Erythroblast (primary cell): ENCODE measurements at places on chromosomes 2 and 18.
A peak's percentile ranks its signal among the peaks of the same experiment; 100 is the strongest.

DNA sequence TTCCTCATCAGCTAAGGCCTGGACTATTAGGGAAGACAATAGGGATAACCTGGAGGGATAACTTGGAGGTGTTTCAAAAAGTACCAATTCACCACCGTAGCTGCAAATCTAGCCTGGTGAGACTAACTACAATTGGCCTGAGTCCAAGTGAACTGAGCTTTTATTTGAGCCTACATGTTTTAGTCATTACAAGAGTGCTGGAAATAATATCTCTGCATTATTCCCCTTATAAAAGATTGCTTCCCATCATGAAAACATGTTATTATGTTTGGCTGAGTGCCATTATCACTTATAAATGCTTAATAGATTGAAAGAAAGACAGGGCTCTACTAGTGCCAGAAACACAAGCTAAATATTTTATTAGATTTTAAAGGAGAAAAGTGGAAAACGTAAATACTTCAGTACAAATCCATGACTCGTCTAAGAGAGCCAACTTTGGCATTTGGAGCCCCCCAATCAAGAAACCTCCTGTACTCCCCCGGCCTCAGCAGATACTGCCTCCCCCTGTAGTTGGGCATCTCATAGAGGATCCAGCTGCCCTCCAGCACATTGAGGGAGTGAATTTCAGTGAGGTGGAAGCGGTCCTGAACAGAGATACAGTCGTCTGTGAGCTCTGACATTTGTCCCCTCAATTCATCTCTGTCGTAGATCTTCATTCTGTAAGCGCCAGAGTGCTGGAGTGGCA, 3.6 kb downstream of the CRYGB start:
- DNase-seq, result no peak

DNA sequence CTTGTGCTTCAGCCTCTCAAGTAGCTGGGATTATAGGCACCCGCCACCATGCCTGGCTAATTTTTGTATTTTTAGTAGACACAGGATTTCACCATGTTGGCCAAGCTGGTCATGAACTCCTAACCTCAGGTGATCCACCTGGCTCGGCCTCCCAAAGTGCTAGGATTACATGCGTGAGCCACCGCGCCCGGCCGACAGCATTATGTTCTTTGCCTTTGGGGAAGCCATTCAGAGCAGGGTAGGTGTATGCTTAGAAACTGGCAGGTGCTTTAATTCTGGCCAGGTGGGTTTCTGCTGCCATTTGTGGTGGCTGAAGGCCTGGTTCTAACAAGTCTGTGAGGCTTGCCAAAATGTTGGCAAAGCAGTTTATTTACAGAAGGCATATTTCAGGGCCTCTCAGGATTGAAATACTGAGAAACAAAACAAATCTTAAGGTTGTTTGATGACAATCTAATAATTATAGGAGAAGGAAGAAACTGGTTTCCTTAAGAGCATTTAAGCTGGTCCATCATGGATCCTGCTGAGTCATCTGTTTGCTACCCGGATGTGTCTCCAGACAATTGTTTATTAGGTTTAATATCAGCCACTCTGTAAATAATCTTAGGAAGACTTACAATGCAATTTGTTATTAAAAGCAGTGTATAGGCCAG, 16.0 kb downstream of the SLC20A1 start:
- peak; percentile 29 for DNase-seq

DNA sequence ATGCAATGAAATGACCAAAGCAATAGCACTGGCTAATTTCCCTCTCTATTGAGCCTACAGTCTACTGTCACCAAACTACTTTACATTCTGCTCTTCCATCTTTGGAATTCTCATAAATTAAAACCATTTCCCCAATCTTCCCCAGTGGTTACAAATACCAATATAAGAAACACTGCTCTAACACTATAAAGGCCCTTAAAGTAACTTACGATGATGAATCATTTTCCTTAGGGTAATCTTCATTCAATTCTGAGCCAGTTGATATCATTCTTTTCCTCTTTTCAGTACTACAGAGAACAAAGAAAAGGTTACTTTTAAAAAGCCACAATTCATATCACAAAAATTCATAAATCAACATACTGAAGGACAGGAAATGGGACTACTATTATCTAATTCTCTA, 22.1 kb downstream of the USP37 start:
- DNase-seq, result no peak

GRCh38 chr18:58161659-58162058, 117.6 kb downstream of the NEDD4L start:
- peak; percentile 52 for DNase-seq

- no peak for DNase-seq
These were observed 19.7 kb upstream of the SANBR start for GRCh38 chr2:61045999-61046398.

GRCh38 chr2:113164930-113165585, 8.7 kb upstream of the PSD4 start:
- no peak for DNase-seq

DNA sequence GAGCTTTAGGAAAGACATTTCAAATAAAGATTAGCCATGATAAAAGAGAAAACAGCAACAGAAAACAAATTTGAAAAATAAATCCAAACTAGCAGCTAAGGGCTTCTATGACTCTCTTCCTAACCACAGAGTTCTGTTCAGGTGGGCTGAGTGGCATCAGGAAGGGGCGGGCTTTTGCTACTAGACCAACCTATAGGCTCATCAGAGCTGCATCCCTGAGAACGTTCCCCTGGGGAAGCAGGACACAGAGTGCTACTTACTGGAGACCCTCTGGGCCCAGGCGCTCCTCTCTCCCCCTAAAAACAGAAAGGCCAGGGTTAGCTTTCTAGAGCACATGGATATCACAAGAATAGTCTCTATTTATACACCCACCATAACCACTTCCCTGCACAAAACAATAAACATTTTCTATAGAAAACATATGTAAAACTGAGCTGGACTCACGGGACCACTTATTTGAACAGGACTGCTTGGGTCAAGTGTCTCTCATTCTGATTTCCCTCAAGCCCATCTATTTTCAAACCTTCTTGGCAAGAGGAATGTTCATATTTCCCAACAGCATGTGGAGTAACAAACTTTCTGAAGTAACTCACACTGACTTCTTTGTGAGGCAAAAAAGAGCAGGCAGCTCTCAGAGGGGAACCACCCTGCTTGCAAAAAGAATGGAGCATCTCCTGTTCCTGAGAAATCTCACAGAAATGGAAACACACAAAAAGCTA, 78.9 kb upstream of the LMAN1 start:
- no peak for DNase-seq

DNA sequence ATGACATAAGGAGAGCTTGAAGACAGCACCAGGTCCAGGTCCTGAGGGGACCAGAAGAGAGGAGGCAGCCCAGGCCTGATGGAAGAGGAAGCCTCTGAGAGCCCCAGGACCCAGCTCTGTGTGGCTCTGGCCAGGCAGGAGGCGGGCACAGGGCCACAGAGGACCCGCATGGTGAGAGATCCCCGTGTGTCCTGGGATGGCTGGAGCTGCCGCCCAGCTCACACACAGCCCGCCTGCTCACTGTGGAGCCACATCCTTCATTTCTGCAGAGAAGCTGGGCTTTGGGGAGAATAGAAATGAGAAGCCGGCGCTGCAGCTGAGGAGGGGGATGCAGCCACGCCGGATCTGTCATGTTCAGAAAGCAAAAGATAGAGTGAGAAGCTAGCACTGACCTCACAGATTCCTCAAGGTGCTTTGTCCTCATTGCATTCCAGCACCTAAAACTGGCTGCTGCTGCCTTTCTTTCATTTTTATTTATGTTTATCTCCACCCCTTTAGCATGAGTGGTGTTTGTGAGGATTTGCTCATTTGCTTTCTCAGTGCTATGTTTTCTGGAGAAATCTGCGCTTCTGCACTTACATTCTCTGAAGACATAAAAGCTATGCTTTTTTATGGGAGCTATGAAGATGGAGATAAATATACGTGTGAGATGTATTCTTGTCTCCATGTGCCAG, 307.6 kb upstream of the MYT1L start:
- no peak for DNase-seq

GRCh38 chr2:69830045-69830905, 815 bp downstream of the GMCL1 start:
- peak; percentile 70 for DNase-seq

- no peak for DNase-seq
These were observed 129.3 kb downstream of the GLI2 start for GRCh38 chr2:120864981-120865380.

DNA sequence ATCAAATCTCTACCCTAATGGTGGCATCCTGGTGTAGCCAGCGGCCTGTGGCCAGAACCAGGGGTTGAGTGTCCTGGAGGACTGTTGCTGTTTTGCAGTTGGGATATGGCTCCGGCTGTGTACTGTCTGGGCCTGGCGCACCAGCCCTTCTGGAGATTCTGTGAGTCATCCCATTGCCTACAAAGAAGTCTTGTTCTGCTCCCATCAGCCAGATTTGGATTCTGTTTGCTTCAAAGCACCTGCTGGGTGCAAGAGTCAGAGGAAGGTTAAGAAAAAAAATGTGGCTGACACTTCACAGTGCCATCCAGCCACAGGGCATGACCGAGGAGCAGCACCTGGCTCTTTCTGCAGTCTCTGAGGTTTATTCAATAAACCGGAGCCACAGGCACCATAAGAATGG, 41.0 kb upstream of the ASAP2 start:
- no peak for DNase-seq

DNA sequence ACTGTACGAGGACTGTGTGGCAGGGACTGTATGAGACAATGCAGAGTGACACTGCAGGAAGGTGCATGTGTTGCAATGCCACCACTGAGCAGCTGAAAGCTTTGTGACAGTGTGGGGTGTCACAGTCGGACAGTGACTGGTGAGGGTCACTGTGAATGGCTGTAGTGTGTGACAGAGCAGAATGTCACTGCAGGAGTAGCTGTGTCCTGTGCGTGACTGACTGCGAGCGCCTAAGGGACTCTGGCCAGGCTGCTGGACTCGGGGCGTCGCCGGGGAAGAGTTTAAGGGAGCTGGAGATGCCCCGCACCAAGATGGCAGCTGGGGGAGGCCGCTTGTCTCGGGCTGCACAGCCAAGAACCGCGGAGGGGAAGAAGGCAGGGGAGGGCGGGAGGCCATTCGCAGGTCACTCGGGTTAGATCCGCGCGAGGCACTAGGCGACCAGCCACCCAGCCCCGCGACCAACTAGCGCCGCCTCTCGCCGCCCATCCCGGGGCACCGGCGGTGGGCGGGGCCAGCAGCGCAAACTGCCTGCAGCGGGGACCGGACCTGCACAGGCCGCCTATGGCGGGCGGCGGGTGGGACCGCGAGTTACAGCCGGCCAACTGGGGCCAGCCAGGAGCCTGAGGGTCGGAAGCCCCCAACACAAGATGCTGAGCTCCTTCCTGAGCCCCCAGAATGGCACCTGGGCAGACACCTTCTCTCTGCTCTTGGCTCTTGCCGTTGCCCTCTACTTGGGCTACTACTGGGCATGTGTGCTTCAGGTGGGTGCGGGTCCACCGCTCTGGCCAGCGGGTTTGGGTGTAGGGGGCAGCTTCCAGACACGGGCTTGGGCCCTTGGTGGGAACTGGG, at the start of gene ABHD1:
TSS of gene ABHD1 (plus strand) at position 514 of the 849 bp plus-strand sequence. CDS start at position 648, 134 bp downstream.
- peak; percentile 63 for DNase-seq

DNA sequence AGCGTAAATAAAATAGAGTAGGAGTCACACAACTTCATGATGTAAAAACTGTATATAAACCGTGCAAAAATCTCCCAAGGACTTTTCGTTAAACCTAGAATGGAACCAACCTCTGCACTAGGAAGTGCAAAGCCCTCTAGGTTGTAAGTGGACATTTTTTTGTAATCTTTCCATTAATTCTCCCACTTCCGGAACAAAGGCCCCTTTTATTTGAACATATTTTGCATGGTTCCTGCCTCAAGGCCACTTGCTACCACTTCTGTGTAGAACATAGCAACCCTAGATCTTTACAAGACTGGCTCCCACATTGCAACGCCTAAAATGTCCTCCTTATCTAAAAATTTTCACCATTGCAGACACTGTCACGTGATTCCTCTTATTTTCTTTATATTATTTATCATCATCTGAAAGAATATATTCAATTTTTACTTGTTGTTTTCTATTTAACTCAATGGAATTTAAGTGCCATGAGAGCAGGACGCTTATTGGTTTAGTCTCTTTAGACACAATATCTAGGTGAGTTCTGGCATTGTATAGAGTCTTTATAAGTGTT, 249.6 kb upstream of the TMEFF2 start:
- no peak for DNase-seq

GRCh38 chr2:74261204-74261864, 62.9 kb downstream of the MTHFD2 start:
- no peak for DNase-seq

GRCh38 chr2:53994818-53995808, 24.3 kb upstream of the PSME4 start:
- DNase-seq, result no peak

GRCh38 chr2:66691031-66691965, 256.4 kb downstream of the MEIS1 start:
- DNase-seq, result no peak

- DNase-seq, result no peak
These were observed 83.0 kb downstream of the TGOLN2 start for GRCh38 chr2:85244828-85245227.

- no peak for DNase-seq
These were observed 185.0 kb downstream of the WDR7 start for GRCh38 chr18:56836173-56836572.

GRCh38 chr2:137942833-137943677, 21.2 kb upstream of the HNMT start:
- no peak for DNase-seq

- DNase-seq, result no peak
These were observed 5.1 kb upstream of the ASB1 start for GRCh38 chr2:238421695-238422035.
